ENCODE measurements at places on chromosomes 1 and 21. TPM values are rescaled to one million over a fixed set of nuclear protein-coding genes. Genes with fewer than 3 reads are reported as not detected.
A peak's percentile ranks its signal among the peaks of the same experiment; 100 is the strongest.

Gene KCNA2
- 1.3 TPM for total RNA-seq

Gene CLCN6
- 13.6 TPM for total RNA-seq

Gene GRIK1
- total RNA-seq: not detected

Gene C8A
- not detected for total RNA-seq

Gene FALEC
- not detected for total RNA-seq

Gene OR2W3
- total RNA-seq: 0.91 TPM

Gene ABCG1
- 17.1 TPM for total RNA-seq

Gene FAM177B
- total RNA-seq: not detected

Gene NMNAT1
- 16.8 TPM for total RNA-seq

Gene FCGR2B
- total RNA-seq: 30.8 TPM

Gene DMRTA2
- total RNA-seq: not detected

Gene DIPK1A
- 7.7 TPM for total RNA-seq

Gene FMO3
- 1.6 TPM for total RNA-seq

Gene LCE1D
- not detected for total RNA-seq

Gene GJA8
- not detected for total RNA-seq

- peak overlapping the region; percentile 43 for H3K4me3 ChIP-seq
- H3K4me1 ChIP-seq: no peaks in the 10 kb centered on the region
- DNase-seq: peak; percentile 53
- no peaks in the 10 kb centered on the region for H3K27me3 ChIP-seq
Measured at GRCh38 chr1:166489670-166490436, 323.1 kb upstream of the FAM78B start.

DNA sequence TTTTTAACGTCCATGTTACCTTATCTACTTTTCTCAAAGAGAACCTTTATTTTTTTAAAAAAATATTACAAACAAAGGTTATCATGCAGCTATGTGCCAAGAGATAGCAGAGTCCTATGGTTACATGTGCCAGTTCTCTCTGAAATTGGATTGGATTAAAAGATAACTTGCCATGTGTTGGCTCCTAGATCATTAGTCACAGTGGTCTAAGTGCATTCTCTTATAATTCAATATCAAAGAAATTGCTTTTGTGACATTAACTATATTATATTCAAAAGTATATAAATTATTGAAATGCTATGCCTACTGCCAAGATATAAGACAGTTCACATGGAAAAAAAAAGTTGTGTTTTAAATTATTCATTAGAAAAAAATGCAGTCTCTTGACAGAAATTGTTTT, 494.2 kb downstream of the NEGR1 start:
- peaks cover 5% of the 10 kb centered on the region for H3K4me1 ChIP-seq
- H3K36me3 ChIP-seq: no peaks in the 10 kb centered on the region
- no peak for DNase-seq
- no peak overlapping the region for H3K4me3 ChIP-seq
- H3K27me3 ChIP-seq: no peaks in the 10 kb centered on the region
- H3K27ac ChIP-seq: no peak overlapping the region

DNA sequence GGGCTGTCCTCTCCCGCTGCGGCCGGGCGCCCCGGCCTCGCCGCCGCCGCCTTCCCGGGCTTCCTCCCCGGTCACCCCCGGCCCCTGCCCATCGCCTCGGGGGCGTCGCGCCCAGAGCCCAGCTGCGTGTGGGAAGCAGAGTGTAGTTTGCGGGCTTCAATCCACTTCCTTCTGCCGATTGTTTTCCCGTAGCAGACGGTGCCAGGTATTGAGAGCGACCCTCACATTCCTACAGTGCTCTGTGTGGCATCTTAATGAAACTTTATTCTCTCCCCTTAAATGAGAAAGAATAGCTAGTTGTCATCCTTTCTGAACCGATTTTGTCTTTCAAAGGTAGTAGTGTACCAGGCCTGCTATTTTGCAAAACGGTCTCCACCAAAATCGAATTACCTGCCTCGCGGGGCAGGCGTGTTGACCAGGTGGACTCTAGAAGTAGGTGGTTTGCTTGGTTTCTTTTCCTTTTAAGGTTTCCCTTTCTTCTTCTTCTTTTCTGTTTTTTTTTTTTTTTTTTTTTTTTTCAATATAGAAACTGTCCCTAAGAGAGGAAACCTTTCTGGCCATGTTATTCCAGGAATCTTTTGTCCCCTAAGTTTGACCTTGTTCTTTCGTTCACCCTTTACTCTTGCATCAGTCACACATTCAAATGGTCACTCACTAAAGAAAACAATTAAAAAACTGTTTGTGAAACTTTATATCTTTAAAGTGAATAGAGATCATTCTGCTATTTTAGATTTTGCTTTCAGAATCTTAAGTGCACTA, 881 bp downstream of the USP25 start:
- peak overlapping the region; percentile 94 for H3K27ac ChIP-seq
- peak overlapping the region; percentile 72 for H3K4me3 ChIP-seq
- no peaks in the 10 kb centered on the region for H3K27me3 ChIP-seq
- DNase-seq: no peak
- no peaks in the 10 kb centered on the region for H3K36me3 ChIP-seq

GRCh38 chr1:209988706-209989105, 50.7 kb downstream of the SYT14 start:
- H3K36me3 ChIP-seq: no peaks in the 10 kb centered on the region
- no peak overlapping the region for H3K27ac ChIP-seq
- H3K4me1 ChIP-seq: no peaks in the 10 kb centered on the region
- peaks cover 7% of the 10 kb centered on the region for H3K27me3 ChIP-seq
- no peak overlapping the region for H3K4me3 ChIP-seq

DNA sequence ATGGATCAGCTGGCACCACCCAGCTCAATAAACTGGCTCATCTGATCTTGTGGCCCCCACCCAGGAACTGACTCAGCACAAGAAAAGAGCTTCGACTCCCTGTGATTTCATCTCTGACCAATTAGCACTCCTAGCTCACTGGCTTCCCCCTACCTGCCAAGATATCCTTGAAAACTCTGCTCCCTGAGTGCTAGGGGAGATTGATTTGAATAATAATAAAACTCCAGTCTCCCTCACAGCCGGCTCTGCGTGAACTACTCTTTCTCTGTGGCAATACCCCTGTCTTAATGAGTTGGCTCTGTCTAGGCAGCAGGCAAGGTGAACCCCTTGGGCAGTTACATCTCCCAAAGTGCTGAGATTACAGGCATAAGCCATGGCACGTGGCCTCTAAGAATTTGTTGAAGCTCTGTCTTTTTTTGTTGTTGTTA, 11.8 kb upstream of the RHBDL2 start:
- no peak overlapping the region for H3K27ac ChIP-seq
- no peak overlapping the region for H3K4me3 ChIP-seq
- no peaks in the 10 kb centered on the region for H3K27me3 ChIP-seq
- H3K36me3 ChIP-seq: no peaks in the 10 kb centered on the region

GRCh38 chr1:36014722-36015220, 69.1 kb upstream of the TEKT2 start:
- peaks cover 95% of the 10 kb centered on the region for H3K36me3 ChIP-seq
- no peaks in the 10 kb centered on the region for H3K4me1 ChIP-seq
- DNase-seq: no peak

DNA sequence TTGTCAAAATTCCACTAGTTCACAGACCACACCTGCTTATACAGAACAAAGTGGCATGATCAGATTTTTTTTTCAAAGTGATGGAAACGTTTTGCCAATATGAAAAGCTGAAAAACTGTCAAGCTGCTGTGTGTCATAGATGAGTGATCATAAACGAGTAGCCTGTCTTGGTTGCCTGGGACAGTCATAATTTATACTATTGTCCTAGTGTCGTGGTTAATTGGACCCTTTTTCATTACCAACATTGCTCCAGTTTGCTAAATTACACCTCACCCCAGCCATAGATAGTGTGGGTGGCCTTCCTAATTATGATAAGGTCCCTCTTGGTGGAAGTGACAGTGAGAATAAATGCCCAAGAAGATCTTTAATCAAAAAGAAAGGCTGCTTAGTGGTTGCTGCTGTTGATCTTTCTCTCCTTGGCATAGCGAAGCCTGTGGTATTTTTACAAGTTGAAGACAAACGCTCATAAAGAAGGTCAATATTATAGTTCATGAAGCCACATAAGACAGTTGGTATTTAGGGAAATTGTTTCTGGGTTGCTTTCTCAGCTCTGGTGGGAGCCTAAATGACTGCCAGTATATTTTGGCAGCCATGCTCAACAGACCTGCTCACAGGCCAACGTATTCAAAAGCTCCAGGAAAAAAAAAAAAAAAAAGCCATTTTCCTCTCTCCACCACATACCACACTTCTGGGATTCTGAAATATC, 478.1 kb downstream of the PLA2G4A start:
- H3K36me3 ChIP-seq: no peaks in the 10 kb centered on the region
- no peak for DNase-seq
- no peak overlapping the region for H3K27ac ChIP-seq
- H3K4me3 ChIP-seq: no peak overlapping the region
- H3K4me1 ChIP-seq: no peaks in the 10 kb centered on the region

DNA sequence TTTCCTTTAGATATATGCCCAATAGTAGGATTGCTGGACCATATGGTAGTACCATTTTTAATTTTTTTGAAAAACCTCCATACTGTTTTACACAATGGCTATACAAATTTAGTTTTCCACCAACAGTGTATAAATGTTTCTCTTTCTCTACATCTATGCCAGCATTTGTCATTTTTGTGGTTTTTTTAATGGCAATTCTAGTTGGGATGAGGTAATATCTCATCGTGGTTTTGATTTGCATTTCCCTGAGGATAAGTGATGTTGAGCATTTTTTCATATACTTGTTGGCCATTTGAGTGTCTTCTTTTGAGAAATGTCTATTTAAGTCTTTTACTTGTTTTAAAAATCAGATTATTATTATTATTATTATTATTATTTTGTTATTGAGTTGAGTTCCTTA, 35.5 kb downstream of the PLA2G4A start:
- no peak overlapping the region for H3K4me3 ChIP-seq
- no peaks in the 10 kb centered on the region for H3K4me1 ChIP-seq
- no peaks in the 10 kb centered on the region for H3K36me3 ChIP-seq
- H3K27ac ChIP-seq: no peak overlapping the region
- no peaks in the 10 kb centered on the region for H3K27me3 ChIP-seq
- DNase-seq: no peak

- peaks cover 33% of the 10 kb centered on the region for H3K4me1 ChIP-seq
- peaks cover under 1% of the 10 kb centered on the region for H3K36me3 ChIP-seq
- H3K4me3 ChIP-seq: no peak overlapping the region
- H3K27ac ChIP-seq: peak overlapping the region; percentile 90
- H3K27me3 ChIP-seq: no peaks in the 10 kb centered on the region
- no peak for DNase-seq
Measured at GRCh38 chr1:9894115-9894514, 16.0 kb downstream of the CTNNBIP1 start.

DNA sequence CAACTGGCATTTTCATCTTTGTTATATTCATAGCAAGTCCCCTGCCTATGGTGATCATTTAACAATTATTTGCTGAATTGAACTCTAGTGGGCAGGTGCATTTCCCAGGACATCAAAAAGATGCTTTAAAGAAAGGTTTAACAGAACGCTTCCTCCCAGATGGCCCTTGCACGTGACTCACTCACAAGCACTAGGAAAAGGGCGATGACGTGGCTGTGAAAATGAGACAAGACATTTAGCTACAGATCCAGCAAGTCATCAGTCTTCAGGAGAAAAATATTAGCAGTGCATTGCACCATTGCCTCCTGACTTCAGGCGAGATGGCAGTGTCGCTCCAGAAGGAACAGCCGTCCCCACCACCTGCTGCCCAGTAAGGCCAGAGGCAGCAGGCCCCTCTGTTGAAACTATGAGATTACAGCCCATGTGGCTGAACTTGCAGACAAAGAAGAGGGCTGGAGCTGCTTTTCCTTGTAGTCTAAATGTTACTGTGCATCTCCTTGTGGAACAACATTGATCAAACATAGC, 37.2 kb downstream of the DSCAM start:
- no peak for DNase-seq
- H3K27ac ChIP-seq: no peak overlapping the region
- no peaks in the 10 kb centered on the region for H3K4me1 ChIP-seq
- H3K4me3 ChIP-seq: no peak overlapping the region
- no peaks in the 10 kb centered on the region for H3K27me3 ChIP-seq

- no peak for DNase-seq
- H3K27me3 ChIP-seq: no peaks in the 10 kb centered on the region
- no peaks in the 10 kb centered on the region for H3K36me3 ChIP-seq
- no peaks in the 10 kb centered on the region for H3K4me1 ChIP-seq
- H3K4me3 ChIP-seq: no peak overlapping the region
Measured at GRCh38 chr1:4980211-4980610, 325.8 kb downstream of the AJAP1 start.

DNA sequence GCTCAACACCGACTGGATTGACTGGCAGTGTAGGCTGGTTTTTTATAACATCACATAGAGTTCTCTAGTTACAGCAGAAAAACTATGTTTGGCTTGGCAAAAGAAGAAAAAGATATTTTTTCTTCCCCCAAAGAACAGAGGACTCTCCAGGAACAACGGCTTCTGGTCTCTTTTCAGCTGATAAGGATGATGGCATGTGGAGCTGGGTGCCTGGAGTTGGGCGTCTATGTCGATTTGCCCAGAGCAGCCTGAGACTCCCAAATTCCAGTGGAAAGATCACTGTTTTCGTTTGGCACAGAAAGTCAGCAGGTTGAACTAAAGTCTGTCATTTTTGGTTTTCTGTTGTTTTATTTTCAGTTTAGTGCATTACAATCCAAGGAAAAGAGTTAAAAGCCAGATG, 91.1 kb downstream of the SMYD2 start:
- H3K27me3 ChIP-seq: no peaks in the 10 kb centered on the region
- H3K27ac ChIP-seq: peak overlapping the region; percentile 47
- H3K4me1 ChIP-seq: peaks cover 37% of the 10 kb centered on the region
- H3K36me3 ChIP-seq: peaks cover 20% of the 10 kb centered on the region
- DNase-seq: no peak

GRCh38 chr21:41777951-41778815, 11.3 kb upstream of the RIPK4 start:
- DNase-seq: peak; percentile 90
- H3K36me3 ChIP-seq: no peaks in the 10 kb centered on the region
- peaks cover 3% of the 10 kb centered on the region for H3K4me1 ChIP-seq
- H3K4me3 ChIP-seq: no peak overlapping the region
- peaks cover 30% of the 10 kb centered on the region for H3K27me3 ChIP-seq

GRCh38 chr1:66984491-66984890, 59.7 kb downstream of the MIER1 start:
- no peak for DNase-seq
- H3K27ac ChIP-seq: no peak overlapping the region
- no peaks in the 10 kb centered on the region for H3K4me1 ChIP-seq
- H3K36me3 ChIP-seq: peaks cover 92% of the 10 kb centered on the region
- H3K4me3 ChIP-seq: no peak overlapping the region
- no peaks in the 10 kb centered on the region for H3K27me3 ChIP-seq

GRCh38 chr1:179984942-179985341, 30.3 kb downstream of the CEP350 start:
- H3K4me1 ChIP-seq: no peaks in the 10 kb centered on the region
- no peak overlapping the region for H3K27ac ChIP-seq
- H3K4me3 ChIP-seq: no peak overlapping the region
- H3K27me3 ChIP-seq: no peaks in the 10 kb centered on the region
- DNase-seq: no peak

DNA sequence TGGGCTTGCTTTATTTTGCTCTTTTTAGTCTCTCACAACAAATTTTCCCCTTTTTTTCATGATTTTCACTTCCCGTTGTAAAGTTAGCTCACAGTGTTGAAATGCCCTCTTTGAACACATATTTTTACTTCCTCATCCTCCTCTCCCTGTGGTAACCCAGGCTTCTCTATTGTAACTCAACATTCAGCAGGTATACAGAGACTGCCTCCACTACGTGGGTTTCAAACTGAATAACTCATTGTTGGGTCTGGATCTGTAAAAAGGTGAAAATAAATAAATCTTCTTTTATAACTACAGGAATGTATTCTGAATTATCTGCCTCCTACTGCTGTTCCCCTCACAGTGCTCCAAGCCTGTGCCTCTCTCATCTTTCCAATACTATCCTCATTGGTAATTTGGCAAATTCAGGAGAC, 166.4 kb downstream of the RUNX1 start:
- DNase-seq: no peak
- no peak overlapping the region for H3K27ac ChIP-seq
- H3K36me3 ChIP-seq: peaks cover 10% of the 10 kb centered on the region
- peaks cover 7% of the 10 kb centered on the region for H3K27me3 ChIP-seq

All from heart left ventricle (tissue), 16 donors.